ENCODE measurements at places on chromosomes 3 and 15.

DNA sequence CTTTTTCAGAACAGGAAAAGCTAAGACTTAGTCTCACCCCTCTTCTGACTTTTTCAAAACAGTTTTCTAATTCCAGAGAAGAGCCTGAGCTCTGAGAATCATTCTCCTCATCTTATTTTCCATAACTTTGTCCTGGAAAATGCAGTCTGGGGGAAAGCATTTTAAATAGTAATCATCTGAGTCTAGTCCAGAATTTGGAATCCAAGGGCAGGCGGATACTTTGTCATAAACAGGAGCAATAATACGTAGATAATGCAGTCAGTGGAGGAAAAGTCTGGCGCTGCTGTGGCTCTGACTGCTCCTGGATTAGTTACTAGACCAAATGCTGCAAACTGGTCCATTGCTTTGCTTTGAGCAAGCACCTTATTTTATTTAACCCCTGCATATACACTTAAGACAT lies 285.0 kb downstream of the THSD4 start:
- no peak for DNase-seq

- DNase-seq, result no peak
These were observed 1.2 kb upstream of the UBP1 start for GRCh38 chr3:33441225-33441976.

DNA sequence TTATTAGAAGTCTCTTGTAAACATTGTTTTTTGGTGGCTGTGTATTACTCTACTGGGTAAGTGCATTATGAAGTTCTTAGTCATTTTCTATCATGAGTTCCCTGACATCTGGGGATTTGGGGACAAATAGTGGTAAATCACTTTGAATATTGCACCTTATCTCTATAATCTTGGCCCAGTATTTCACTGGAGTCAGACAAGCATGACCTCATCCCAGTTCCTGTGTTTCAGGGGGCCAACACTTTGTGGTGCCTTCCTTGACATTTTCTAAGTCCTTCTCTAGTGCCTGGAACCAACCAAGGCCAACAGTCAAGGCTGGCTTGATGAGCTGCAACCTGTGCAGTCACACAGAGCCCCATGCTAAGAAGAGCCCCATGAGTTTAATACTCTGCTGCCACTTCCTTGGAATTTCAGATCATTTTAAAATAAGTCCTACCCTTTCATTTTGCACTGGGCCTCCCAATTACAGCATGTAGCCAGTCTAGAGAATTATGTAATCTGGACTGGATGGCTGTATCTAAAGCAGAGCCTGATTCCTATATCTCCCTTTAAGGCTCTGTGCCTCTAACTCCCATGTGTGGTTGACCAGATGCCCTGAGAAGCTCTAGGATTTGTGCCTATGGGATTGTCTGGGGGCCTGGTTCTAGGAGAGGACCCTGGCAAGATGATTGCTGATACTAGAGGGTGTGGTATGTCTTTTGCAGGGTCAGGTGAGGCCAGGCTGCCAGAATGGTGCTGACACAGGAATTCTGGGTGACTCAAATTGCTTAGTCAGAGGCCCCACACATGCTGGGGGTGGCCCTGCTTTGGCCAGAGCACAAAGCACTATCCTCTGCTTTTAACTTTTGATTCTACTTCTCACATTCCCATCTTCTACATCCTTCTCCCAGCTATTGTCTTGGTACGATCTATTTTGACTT lies 319.6 kb upstream of the TBC1D5 start:
- DNase-seq, result no peak

- no peak for DNase-seq
These were observed 19.6 kb downstream of the SRGAP3 start for GRCh38 chr3:9229879-9230278.

DNA sequence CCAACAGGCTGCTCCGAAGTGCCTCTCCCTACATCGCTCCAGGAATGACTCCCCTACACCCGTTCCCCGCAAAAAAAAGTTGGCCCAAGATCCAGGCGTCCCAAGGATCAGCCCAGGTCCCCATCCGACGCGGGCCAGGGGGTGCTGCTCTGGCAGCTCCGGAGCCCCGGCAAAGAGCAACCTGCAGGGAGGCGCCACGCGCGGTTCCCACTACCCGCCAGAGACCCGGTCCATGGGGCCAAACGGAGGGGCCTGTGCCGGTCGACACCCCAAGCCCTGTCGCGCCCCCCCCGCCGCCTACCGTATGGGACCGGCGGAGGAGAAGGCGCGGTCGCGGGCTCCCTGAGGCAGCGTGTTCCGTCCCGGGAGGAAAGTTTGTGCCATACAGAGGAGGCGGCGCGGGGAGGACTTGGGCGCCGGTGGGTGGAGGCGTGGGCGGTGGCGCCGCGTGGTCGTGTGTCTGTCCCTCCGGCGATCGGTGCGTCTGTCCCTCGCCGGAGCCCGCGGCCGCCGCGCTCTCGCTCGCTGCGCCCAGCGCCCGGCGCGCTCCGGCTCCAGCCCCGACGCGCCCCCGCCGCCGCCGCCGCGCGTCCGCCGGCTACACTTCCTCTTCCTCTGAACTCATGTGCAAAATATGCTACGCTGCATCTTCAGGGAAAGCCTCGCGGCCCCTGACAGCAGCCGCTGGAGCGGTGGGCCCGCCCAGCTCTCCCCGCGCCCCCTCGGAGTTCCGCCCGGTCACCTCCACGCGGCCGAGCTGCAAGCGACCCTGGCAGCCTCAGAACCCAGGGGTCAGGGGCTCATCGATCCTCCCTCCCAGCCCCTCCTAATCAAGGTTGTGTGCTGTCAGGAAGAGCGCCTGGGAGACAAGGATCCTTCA lies at the start of gene RFTN1:
RFTN1 (minus strand) TSS at position 559 of the 880 bp plus-strand sequence. CDS start 19,830 bp downstream, outside the sequence.
- no peak for DNase-seq

DNA sequence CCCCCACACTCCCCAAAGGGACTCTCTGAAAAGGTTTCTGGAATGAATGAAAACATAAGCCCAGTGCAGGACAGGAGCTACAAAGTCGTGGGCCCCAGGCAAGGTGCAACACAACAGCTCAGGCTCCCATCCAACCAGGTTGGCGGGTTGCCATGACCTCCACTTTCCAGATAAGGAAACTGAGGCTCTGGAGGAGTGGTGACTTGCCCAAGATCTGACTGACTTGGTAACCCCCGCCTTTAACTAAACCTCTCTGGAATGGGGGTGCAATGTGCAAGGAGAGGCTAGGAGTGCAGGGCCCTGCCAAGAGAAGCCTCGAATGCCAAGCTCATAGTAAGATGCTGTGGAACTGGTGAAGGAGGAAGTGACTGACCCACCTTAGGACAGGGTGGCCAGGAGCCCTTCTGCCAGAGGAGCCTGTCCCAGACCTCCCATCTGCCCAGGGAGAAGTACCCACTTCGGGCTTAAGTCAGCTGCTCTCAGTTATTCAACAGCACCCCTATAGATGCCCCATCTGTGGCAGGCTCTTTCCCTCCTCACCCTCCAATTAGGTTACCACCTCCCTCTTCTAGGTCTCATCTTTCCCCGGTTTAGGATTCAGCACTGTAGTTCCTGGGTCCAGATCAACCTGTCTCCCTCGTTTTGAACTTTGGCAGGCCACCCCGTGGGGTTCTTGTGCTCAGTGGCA lies 553 bp upstream of the TNNC1 start:
- no peak for DNase-seq

- DNase-seq, result no peak
These were observed at the start of gene PAQR9 for GRCh38 chr3:142963516-142964448. TSS of gene PAQR9 (minus strand) at chr3:142963674. CDS start at chr3:142963336, 338 bp downstream.

DNA sequence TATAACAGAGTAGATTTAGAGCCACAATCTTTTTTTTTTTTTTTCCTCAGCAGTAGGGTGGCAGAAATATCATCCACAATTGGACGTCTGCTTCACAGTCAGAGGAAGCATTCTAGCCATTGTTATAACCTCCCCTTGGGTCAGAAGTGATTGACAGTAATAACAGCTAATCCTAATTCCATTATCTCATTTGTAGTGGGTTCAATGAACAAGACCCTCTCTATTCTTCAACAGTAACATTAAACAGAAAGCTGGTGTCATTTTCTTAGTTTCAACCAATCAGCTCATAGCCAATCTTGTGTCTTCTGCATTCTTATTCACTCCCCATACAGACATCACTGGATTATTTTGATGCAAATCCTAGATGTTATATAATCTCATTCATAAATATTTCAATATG lies 44.6 kb downstream of the QTRT2 start:
- DNase-seq, result no peak

DNA sequence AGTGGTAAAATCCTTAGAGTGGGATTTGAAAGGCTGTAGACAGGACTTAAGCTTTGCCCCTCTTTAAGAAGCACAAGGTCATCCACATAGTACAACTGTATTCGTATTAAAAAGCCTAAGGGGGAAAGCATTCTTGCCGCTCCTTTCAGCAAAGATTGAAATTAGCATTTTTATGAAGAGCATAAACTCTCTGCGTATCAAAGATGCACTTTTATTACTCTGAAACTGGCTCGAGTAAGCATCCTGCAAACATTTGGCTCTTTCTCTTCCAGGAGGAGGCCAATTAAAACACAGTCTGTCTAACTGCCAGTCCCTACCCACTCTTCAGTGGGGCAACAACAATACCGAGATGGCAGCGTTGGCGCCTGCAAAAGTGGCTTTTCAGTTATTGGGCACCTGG lies 192.5 kb upstream of the TPRG1 start:
- DNase-seq, result no peak

DNA sequence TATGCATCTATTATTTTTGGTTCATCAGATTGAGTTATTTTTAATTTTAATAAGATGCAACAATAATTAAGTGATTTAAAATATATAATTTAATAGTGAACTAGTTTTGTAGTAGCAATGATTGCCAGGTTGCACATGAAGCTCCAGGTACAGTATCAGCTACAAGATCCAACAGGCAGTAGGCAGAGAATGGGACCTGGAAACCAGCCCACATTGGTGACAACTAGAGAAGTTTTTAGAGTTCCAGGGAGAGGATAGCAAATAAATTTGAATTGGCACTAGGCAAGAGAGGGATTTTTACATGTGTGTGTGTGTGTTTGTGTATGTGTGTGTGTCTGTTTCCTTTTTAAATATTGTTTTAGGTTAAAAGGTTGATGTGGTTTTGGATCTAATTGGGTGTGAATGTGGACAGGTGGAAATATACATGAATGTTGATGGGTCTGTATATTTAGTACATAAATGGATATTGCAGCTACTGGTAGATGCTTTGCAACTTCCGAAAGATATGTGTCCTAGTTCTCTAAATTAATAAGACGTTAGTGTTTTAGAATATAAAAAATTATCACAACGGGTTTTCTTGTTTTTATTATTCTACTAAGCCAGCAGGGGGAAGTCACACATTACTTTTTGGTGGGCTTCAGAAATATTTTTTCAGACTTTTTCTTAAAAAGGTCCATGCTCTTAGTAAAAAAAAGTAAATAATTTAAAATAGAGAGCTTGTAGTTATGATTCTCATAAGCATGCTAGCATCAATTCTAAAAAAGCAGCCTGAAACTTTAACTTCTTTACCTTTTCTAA lies 110.1 kb upstream of the GBE1 start:
- DNase-seq, result no peak

All from stimulated activated CD8-positive, alpha-beta memory T cell treated with anti-CD3 and anti-CD28 coated beads, Interleukin-4, amount 100 ng/mL, for 1 hour (primary cell).